ENCODE measurements at places on chromosomes 13 and 19.

GRCh38 chr19:31532034-31532433 lies 182.8 kb upstream of the TSHZ3 start:
- DNase-seq: no peak

- DNase-seq: no peak
These were observed 2.5 kb upstream of the KEAP1 start for GRCh38 chr19:10505583-10506229.

DNA sequence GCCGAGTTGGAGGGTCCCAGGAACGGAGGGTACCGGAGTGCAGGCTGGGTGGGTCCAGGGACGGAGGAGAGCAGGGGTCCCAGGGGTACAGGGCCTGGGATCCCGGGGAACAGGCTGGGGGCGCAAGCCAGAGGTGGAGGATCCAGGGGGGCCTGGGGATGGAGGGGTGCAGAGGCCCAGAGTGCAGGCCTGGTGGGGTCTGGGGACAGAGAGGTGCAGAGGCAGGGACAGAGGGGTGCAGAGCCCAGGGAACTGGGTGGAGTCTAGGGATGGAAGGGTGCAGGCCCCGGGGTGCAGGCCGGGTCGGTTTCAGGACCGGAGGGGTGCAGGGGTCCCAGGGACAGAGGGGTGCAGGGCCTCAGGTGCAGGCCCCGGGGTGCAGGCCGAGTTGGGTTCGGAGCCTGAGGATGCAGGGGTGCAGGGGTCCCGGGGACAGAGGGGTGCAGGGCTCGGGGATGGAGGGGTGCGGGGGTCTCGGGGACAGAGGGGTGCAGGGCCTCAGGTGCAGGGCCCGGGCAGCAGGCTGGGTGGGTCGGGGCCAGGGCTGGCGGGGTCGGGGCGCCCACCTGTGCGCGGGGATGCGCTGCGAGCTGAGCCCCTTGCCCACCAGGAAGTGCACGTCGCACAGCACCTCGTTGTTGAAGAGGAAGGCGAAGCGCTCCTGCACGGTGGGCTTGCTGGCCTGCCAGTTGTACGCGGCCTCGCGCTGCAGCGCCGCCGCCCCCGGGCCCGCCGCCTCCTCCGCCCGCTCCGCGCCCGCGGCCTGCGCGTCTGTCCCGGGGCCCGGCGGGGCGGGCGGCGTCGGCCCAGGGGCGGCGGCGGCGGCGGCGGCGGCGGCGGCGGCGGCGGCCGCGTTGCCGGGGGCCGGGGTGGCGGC lies 545 bp downstream of the BTBD2 start:
- DNase-seq: no peak

DNA sequence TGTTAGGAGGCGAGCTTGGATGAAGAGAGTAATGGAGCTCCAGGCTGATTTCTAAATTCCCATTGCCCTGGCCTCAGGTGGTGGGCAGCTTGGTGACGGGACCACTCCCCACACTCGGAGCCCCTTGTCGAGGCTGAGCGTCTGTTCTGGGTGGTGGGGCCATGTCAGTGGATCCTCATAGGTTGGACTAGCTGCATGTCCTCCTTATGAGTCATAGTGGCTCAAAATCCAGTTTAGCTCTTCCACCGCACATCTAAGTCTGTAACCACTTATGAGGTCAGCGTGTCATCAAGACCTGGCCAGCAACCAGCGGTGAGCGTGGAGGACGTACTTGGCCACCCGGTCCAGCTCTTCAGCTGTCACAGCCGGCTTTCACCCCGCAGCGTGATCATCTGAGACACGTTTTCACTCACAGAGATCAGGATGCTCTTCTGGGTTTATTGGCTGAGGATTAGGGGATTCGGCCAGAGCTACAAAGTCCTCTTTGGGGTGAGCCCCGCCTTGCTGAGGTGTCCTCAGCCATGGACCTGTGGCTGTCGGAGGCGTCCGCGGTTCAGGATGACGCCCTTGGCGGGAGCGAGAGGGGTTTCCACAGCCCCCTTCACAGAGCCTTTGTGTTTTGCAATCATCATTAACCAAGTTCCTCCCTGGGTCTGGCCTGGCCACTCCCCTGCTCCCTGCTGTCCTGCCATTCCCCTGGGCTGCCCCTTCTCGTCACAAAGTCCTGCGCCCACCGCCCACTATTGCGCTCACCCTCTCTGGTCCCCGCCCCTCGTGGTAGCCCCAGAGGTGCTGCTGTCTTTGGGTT lies 41.9 kb downstream of the ADPRHL1 start:
- no peak for DNase-seq

- no peak for DNase-seq
These were observed 24.6 kb downstream of the POP4 start for GRCh38 chr19:29630655-29631054.
